ENCODE measurements at places on chromosomes 12 and 14.

GRCh38 chr12:93102312-93102711 lies 173.2 kb upstream of the EEA1 start:
- no peaks in the 10 kb centered on the region for H3K4me1 ChIP-seq
- H3K4me3 ChIP-seq = no peak overlapping the region
- DNase-seq = no peak
- no peaks in the 10 kb centered on the region for H3K36me3 ChIP-seq
- no peaks in the 10 kb centered on the region for H3K27me3 ChIP-seq

DNA sequence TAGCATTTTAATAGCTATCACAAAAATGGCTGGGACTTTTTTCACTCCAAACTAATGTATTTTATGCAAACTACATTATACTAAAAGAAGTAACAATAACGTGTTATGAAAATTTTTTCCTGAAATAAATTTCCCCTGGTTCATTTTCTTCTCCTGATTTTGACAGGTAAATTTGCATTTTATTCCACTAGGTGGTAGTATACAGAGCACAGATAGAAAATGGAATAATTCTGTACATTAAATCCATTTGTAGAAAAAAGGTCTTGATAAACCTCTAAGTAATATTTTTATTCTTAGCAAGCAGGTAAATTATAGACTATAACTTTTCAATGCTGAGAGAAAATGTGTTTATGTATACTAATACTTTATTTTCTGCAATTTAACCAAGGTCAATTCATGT lies 96.5 kb downstream of the BCAT1 start:
- DNase-seq = no peak
- H3K27me3 ChIP-seq = no peaks in the 10 kb centered on the region

GRCh38 chr12:74818412-74818811 lies 280.8 kb downstream of the ATXN7L3B start:
- H3K27ac ChIP-seq = no peak overlapping the region
- H3K4me1 ChIP-seq = no peaks in the 10 kb centered on the region
- no peak for DNase-seq
- no peaks in the 10 kb centered on the region for H3K36me3 ChIP-seq
- no peak overlapping the region for H3K4me3 ChIP-seq

- no peaks in the 10 kb centered on the region for H3K36me3 ChIP-seq
- no peaks in the 10 kb centered on the region for H3K27me3 ChIP-seq
- no peak overlapping the region for H3K4me3 ChIP-seq
- no peak overlapping the region for H3K27ac ChIP-seq
These were observed 379.2 kb downstream of the GRIN2B start for GRCh38 chr12:13602172-13602571.

- no peaks in the 10 kb centered on the region for H3K27me3 ChIP-seq
- no peak overlapping the region for H3K27ac ChIP-seq
- no peaks in the 10 kb centered on the region for H3K36me3 ChIP-seq
- DNase-seq = no peak
- H3K4me3 ChIP-seq = no peak overlapping the region
These were observed 3.7 kb downstream of the WNT5B start for GRCh38 chr12:1632702-1633101.

- no peaks in the 10 kb centered on the region for H3K27me3 ChIP-seq
- H3K36me3 ChIP-seq = no peaks in the 10 kb centered on the region
- H3K4me3 ChIP-seq = no peak overlapping the region
- no peaks in the 10 kb centered on the region for H3K4me1 ChIP-seq
- no peak for DNase-seq
These were observed 136.1 kb upstream of the WSCD2 start for GRCh38 chr12:107992870-107993451.

DNA sequence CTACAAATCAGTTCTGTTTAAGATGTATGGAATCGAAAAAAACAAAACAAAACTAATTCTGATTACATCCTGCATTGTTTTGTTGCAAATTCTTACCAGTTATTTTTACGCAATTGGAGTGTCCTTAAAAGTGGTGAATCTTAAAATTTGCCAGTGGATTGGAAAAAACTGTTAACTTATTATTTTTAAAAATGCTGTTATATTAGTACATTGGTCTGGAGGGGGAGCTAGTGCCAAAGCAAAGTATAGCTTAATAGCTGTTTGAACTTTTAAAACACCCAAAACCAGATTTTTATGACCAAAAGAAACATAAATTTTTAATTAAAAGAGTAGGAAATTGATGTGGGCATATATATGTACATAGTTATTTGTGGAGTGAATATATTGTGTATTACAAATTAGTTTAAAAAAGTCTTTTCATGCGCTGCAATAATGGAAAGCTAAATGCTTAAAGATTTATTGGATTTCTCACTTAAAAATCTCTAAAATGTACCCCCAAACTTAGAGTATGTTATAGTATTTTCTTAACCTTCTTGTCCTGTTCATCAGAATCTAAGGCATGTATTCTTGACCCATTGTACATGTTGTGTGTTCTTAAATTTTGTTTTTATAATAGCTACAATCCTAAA lies 2.5 kb downstream of the FUT8 start:
- no peak overlapping the region for H3K27ac ChIP-seq
- no peaks in the 10 kb centered on the region for H3K36me3 ChIP-seq
- H3K4me3 ChIP-seq = no peak overlapping the region
- H3K27me3 ChIP-seq = no peaks in the 10 kb centered on the region

DNA sequence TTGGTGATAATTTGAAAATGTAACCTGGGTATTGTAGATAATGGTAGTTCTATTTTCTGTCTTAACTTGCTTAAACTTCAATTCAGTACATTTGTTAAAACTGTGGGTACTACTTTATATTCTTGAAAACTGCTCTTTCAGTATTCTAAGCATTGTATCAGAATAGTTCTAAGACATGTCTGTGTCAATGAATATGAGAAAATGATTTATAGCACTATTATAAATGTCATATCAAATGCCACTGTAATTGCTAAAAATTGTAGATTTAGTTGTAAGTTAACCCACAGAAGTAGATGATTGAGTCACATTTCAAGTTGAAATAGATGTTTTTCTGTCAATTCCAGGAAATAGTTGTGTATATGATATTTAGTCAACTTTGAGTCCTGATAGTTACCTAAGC lies 2.4 kb downstream of the NAA30 start:
- H3K27me3 ChIP-seq = no peaks in the 10 kb centered on the region
- no peaks in the 10 kb centered on the region for H3K36me3 ChIP-seq
- H3K4me3 ChIP-seq = peak overlapping the region; percentile 76
- no peak overlapping the region for H3K27ac ChIP-seq
- no peak for DNase-seq

- H3K27ac ChIP-seq = no peak overlapping the region
- H3K27me3 ChIP-seq = no peaks in the 10 kb centered on the region
- H3K4me1 ChIP-seq = no peaks in the 10 kb centered on the region
- H3K4me3 ChIP-seq = no peak overlapping the region
- no peak for DNase-seq
- no peaks in the 10 kb centered on the region for H3K36me3 ChIP-seq
These were observed 124.1 kb downstream of the ESRRB start for GRCh38 chr14:76500011-76500410.

GRCh38 chr12:12899530-12900380 lies 8.4 kb downstream of the GPRC5A start:
- peak overlapping the region; percentile 93 for H3K27ac ChIP-seq
- no peaks in the 10 kb centered on the region for H3K36me3 ChIP-seq
- peaks cover 5% of the 10 kb centered on the region for H3K4me1 ChIP-seq
- no peaks in the 10 kb centered on the region for H3K27me3 ChIP-seq
- no peak overlapping the region for H3K4me3 ChIP-seq
- DNase-seq = no peak

- no peaks in the 10 kb centered on the region for H3K27me3 ChIP-seq
- H3K4me1 ChIP-seq = no peaks in the 10 kb centered on the region
- no peaks in the 10 kb centered on the region for H3K36me3 ChIP-seq
- no peak for DNase-seq
- no peak overlapping the region for H3K4me3 ChIP-seq
- H3K27ac ChIP-seq = no peak overlapping the region
These were observed 297.7 kb upstream of the CLEC14A start for GRCh38 chr14:38553586-38553985.

- H3K4me1 ChIP-seq = peaks cover 17% of the 10 kb centered on the region
- no peak overlapping the region for H3K27ac ChIP-seq
- H3K27me3 ChIP-seq = no peaks in the 10 kb centered on the region
- H3K36me3 ChIP-seq = peaks cover 34% of the 10 kb centered on the region
These were observed 15.6 kb downstream of the APPL2 start for GRCh38 chr12:105220150-105220928.

DNA sequence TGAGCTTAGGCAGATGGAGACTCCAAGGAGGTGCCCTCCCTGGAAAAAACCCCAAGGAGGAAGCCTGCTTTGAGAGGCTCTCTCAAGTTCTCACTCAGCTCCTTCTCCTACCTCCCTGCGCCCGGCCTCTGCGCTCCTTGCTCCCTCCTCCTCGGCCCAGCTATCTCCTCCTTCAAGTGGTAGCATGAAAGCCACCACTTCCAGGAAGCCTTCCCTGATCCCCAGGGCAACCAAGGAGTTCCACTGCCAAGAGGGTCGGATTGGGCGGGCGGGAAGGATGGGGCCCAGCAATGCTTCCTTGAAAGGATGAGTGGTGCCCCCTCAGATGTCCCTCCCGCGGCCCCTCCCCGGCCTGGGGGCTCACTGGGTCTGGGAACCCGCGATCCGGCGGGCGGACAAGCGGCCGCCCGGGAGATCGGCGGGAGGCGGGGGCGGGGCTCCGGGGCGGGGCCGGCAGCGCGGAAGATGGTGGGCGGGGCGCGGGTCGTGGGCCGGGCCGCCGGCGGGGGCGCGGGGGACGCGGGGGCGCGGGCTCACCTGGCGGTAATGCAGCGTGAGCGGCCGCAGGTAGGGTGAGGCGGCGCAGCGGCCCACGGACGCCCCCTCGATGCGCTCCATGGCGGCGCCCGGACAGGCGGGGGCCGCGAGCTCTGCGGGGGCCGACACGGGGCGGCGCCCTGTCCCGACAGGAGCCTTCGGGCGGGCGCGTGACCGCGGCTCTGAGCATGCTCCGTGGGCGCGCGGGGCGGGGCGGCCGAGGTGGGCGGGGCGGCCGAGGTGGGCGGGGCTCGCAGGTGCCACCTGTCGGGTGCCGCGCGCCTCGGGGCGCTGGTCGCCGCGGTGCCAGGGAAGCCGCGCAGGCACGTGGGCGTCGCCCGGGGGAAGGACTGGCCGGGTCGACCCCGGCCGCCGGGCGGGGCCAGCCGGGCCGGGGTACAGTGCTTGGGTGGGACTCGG lies at the start of gene NUDT14:
Gene NUDT14 (minus strand): TSS at position 721 of the 957 bp plus-strand sequence. CDS start 103 bp downstream, at position 618.
- DNase-seq = peak; percentile 71
- H3K36me3 ChIP-seq = no peaks in the 10 kb centered on the region
- H3K27ac ChIP-seq = no peak within 1 kb of the TSS
- peak within 1 kb of the TSS; percentile 62 for H3K4me3 ChIP-seq
- H3K27me3 ChIP-seq = no peaks in the 10 kb centered on the region
- H3K4me1 ChIP-seq = no peaks in the 10 kb centered on the region

DNA sequence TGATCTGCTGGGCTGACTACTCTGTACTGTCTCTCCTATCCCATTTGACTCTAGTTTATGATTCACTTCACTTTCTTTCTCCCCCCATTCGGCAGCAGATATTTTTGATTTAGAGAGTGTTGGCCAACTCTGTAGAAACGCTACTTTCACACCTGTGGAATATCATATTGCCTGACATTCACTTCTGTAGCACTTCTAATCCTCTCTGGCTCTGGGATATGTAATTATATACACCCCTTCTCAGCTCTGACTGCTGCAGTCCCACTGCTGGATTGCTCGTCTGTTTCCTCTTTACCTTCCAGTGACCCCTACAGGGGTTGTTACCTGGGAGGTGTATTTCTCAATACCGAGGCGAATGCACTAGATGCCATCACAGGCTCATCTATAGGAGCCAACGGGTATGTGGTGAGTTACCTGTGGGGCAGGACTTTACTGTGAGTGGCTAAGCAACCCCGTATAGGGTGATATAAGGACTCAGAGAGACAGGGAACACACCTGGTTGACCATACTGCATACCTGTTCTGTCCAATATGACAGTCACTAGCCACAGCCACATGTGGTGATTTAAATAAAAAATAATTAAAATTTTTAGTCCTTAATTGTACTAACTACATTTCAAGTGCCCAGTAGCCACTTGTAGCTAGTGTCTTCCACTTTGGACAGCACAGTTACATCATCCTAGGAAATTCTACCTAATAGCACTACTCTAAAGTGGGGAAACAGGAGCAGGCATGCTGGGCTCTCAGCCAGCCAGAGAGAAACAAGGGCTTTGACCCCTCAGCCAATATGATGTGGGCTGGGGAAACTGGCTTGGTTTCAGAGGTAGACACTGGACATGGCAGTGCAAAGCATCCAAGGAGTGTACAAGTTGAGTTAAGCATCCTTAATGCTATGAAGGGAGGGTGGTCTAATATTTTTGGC lies 95.0 kb downstream of the C12orf75 start:
- H3K4me1 ChIP-seq = no peaks in the 10 kb centered on the region
- H3K4me3 ChIP-seq = no peak overlapping the region

DNA sequence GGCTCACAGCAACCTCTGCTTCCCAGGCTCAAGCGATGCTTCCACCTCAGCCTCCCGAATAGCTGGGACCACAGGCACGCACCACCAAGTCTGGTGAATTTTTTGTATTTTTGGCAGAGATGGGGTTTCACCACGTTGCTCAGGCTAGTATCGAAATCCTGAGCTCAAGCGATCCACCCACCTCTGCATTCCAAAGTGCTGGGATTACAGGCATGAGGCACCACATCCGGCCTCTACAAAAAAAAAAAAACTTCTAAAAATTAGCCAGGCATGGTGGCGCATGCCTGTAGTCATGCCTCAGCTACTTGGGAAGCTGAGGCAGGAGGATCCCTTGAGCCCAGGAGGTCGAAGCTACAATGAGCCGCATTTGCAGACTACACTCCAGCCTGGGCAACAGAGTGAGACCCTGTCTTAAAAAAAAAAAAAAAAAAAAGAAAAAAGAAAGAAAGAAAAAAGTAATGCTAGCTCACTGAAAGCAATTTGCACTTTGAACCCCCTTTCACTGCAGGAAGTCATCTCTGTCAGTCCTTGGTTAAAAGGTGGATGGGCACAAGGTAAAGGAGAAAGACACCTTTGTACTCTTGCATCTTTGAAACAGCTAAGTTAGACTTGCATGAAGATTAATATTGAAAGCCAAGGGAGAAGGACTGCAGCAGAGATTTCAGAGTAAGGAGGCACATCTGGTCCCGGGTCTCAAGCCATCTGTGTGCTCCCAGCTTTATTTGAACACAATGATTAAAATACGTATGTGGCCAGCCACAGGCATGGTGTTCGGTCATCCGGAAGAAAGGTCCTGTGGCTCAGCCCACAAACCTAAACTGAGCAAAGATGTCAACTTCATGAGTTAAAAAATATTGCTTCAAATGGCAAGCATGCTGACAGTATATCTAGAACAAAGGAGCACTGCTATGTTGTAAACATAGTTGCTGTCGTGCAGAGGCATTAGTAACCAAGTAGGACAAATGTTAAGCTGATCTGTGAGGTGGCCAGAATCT lies 103.8 kb upstream of the HMGA2 start:
- H3K4me3 ChIP-seq = no peak overlapping the region
- no peaks in the 10 kb centered on the region for H3K36me3 ChIP-seq
- H3K27ac ChIP-seq = no peak overlapping the region

GRCh38 chr14:40467969-40468368 lies 1035.7 kb upstream of the FBXO33 start:
- H3K4me3 ChIP-seq = no peak overlapping the region
- no peak overlapping the region for H3K27ac ChIP-seq
- no peaks in the 10 kb centered on the region for H3K27me3 ChIP-seq
- no peaks in the 10 kb centered on the region for H3K4me1 ChIP-seq
- DNase-seq = no peak
- H3K36me3 ChIP-seq = no peaks in the 10 kb centered on the region

Data from ascending aorta (tissue), 2 donors.